ENCODE measurements at places on chromosomes 13 and 19.

GRCh38 chr19:50537306-50537685 is 23.6 kb upstream of the ASPDH start:
- no peak for DNase-seq

- no peak for DNase-seq
These were observed at the start of gene CLEC11A for GRCh38 chr19:50723069-50723468. Gene CLEC11A, plus strand, starts transcription at chr19:50723364. Its CDS starts 162 bp downstream, at chr19:50723526.

DNA sequence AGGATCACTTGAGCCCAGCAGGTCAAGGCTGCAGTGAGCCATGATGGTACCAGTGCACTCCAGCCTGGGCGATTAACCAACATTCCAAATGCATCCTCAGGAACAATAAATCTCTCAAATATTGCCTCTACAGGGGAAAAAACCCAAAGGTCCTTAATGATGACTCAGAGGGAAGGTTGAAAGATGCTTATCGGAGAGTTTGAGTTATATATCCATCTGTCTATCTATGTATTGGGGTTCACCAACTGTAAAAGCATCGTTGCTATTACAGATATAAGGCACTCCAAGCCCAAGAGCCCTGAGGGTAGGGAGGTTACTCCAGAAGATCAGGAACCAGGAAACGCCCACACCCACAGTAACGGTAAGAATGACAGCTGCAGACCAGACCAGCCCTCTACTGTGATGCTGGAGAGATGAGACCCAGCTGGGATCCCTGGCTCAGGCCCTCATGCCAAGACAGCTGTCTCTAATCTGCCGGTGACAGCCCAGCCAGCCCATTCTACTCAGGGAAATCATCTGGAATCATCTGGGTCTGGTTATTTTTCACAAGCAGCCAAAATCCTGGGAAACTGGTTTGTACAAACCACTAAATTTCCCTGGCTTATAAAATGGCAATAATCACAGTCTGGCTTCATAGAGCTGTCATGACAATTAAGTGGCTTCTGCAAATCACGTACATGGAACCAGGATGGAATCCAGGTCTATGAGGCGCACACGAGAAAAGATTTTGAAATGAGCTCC is 23.8 kb downstream of the TEX101 start:
- DNase-seq: no peak

GRCh38 chr13:113794764-113795173 is 35.7 kb downstream of the TMEM255B start:
- no peak for DNase-seq

DNA sequence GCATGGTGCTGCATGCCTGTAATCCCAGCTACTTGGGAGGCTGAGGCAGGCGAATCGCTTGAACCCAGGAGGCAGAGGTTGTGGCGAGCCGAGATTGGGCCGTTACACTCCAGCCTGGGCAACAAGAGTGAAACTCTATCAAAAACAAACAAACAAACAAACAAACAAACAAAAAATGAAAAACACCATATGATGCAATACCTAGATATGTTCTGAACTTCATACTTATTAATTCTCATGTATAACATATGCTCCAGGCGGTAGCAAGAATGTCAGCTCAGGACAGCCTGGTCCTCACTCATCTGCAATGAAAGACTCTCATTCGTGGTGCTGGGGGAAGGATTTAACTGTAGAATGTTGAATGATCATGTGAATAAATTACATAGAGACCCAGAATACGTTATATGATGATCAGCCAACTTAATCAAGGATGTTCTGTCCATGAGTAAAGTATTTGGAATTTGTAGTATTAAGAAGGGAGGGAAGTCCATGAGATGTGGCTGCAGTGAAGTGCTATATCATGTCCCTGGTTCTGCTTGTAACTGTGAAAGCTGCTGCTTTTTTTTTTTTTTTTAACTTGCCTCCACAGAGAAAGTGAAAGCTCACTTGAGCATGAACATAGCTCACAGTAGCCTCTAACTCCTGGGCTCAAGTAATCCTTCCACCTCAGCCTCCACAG is 206.8 kb downstream of the UQCRFS1 start:
- no peak for DNase-seq

DNA sequence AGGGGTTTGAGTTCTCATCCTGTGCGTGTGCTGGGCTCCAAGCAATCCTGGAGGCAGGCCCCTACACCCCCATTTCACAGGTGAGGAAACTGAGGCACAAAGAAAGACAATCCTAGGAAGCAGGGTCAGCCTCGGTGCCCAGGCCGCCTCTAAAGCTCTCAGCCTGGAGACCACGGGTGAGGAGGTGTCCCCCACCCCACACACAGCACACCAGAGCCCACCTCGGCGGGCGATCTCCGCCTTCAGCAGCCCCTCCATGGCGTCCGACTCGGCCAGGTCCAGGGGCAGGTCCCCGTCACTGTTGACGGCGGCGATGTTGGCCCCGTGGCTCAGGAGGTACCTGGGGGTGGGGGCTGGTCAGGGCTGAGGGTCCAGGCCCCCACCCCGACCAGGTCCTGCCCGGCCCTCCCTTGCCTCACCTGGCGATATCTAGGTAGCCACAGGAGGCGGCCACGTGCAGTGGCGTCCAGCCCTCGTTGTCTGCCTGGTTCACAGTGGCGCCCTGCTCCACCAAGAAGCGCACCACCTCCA is 5.1 kb downstream of the PPP1R12C start:
- no peak for DNase-seq

- no peak for DNase-seq
These were observed 115.2 kb downstream of the STK24 start for GRCh38 chr13:98461486-98462240.

Data from pulmonary artery endothelial cell (primary cell).